ENCODE measurements at places on chromosomes 2 and 18. TPM values are rescaled to one million over a fixed set of nuclear protein-coding genes. Genes with fewer than 3 reads are reported as not detected.

The SIX3 gene
- not detected for total RNA-seq

The TRIM43 gene
- total RNA-seq = not detected

The MTERF4 gene
- 38.3 TPM for total RNA-seq

The FBLN7 gene
- total RNA-seq = 17.7 TPM

The TOGARAM2 gene
- total RNA-seq = under 0.01 TPM

The STK36 gene
- total RNA-seq = 39.1 TPM

The ZNF236 gene
- 10.4 TPM for total RNA-seq

The FOXD4L1 gene
- 0.13 TPM for total RNA-seq

The HJURP gene
- total RNA-seq = 5.2 TPM

The LYG1 gene
- total RNA-seq = 0.59 TPM

The DSG2 gene
- 5.2 TPM for total RNA-seq

The CBLN2 gene
- 0.07 TPM for total RNA-seq

The NT5DC4 gene
- 0.33 TPM for total RNA-seq

The C2orf72 gene
- total RNA-seq = 6.3 TPM

The TBR1 gene
- total RNA-seq = not detected

The MARCHF4 gene
- total RNA-seq = 8.0 TPM

The KCNK3 gene
- 0.89 TPM for total RNA-seq

The C2orf68 gene
- 24.1 TPM for total RNA-seq

The LAMA3 gene
- total RNA-seq = 3.8 TPM

The LONRF2 gene
- 0.52 TPM for total RNA-seq

The EVX2 gene
- not detected for total RNA-seq

The ST3GAL5 gene
- 10.1 TPM for total RNA-seq

All from smooth muscle cell of the pulmonary artery (primary cell).